ENCODE measurements at places on chromosomes 1 and 21.

DNA sequence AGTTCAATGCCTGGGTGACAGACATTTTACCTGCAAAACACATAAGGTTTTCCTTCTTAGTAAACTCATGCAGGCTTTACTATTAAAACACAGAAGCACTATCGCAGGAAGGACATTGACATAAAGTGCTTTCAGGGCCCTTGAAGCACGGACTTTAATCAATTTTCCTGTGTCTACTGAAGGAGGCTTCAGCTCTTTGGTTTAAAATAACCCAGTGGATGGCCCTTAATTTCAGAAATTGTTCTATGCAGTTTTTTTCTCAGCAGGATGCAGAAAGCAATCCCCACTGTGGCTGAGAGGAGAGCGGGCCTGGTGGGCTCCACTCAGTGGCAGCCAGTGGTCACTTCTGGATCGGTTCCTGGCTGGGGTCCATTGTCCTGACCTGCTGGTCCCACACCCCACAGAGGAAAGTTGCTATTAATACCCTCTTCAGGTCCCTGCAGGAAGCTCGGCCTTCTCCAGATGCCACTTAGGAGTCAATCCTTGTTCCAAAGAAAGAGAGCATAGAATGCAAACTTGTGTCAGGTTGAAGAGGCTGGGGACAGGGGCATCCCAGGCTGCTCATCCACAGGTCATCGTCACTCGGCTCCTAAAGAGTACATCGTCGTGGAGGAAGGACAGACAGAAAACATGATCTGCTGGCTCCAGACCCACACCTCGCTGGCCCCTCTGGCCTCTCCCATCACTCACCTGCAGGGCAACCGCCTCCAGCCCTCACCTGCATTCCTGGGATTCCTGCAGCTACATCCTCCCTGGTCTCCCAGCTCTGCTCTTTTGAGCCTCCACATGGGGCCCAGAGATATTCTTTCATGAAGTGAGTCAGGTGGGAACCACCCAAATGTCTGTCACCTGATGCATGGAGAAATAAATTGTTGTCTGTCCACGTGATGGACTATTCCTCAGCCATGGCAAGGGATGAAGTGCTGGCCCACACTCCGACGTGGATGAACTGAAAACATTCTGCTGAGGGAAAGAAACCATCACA, 153.1 kb downstream of the PSMG1 start:
- DNase-seq: no peak

- DNase-seq: no peak
These were observed 31.3 kb downstream of the CBR1 start for GRCh38 chr21:36100971-36101641.

DNA sequence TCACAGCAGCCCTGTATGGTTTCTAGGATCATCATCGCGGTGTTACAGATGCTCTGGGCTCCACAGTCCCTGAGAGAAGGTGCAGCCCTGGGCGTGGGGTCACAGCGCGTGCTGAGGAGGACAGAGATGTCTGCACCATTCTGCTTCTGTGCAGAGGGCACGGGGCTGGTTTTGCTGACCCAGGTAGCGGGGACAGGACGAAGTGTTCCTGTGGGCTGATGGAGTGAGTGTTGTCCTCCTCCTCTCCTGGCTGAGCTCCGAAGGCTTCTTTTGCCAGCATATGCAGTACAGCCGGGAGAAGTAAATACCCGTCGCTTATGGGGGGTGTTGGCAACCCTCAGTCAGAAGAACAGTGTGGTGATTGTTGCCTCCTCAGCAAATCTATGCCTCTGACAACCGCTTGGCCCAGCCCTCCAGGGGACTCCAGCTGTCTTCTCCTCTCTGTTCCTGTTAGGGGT, 101.5 kb downstream of the DDX20 start:
- no peak for DNase-seq

GRCh38 chr1:163924041-163924440, 602.3 kb downstream of the NUF2 start:
- DNase-seq: no peak

GRCh38 chr1:216686860-216687766, 36.1 kb downstream of the ESRRG start:
- DNase-seq: no peak

GRCh38 chr1:205226868-205227583, 720 bp upstream of the TMCC2 start:
- DNase-seq: no peak

GRCh38 chr1:41377397-41377796, 16.2 kb downstream of the FOXO6 start:
- DNase-seq: no peak

GRCh38 chr1:194795917-194796593, 1609.6 kb upstream of the B3GALT2 start:
- DNase-seq: no peak

DNA sequence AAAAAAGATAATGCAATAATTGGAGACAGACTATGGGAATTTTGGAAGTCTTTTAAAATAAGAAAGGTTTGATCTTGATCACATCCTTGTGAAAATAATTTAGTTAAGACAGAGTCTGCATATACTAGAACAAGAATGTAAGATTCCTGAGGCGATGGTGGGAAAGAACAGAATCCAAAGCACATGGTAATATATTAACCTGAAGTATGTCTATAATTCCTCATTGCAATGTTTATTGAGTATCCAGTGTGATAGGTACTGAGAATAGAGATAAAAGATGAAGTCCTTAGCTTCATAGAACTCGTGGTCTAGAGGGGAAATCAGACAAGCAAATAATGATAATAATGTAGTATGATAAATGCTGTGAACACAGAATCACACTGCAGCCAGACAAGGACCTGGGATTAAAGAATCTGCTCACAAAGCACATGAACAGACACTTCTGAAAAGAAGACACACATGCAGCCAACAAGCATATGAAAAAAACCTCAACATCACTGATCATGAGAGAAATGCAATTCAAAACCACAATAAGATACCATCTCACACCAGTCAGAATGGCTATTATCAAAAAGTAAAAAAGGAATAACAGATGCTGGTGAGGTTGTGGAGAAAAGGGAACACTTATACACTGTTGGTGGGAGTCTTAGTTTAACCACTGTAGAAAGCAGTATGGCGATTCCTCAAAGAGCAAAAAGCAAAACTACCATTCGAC, 6.9 kb upstream of the ANGPTL3 start:
- DNase-seq: no peak

GRCh38 chr1:113963281-113963906, 15.9 kb upstream of the OLFML3 start:
- DNase-seq: no peak

DNA sequence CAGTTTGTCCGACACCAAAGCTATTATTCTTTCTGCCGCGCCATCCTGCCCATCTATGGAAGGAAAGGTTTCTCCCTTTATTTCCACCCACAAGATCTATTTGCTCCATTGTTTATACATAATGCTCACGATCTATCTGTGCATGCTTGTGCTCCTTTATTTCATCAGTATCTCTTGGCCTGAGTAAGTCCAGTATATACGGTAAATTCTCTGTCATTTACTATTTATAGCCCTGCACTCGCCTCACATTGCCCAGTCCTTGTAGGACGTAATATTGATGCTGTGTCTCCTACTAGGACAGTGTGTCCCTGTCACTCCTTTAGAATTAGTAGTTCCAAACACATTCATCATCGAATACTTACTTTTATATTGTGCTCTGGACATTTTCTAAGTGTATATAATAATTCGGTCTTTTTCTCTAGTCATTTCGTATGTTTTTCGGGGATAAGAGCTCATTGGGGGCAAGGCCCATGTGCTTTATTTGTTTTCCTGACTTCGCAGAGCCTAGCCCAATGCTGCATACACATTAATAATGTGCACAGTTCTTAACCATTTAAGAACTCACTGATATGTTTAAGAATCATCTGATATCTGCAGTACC, 3.1 kb upstream of the NID1 start:
- DNase-seq: no peak

Data from activated CD4-positive, alpha-beta memory T cell treated with anti-CD3 and anti-CD28 coated beads, Interleukin-2, amount 10 ng/mL, durations not matched to agents 7 days and 5 days (primary cell).